Muscle of arm (tissue), 14 donors: ENCODE measurements at places on chromosomes 13 and 19.

GRCh38 chr13:50425772-50426171 is 410.5 kb downstream of the KCNRG start:
- DNase-seq, result no peak

GRCh38 chr13:48094404-48094780 is 512 bp downstream of the MED4 start:
- DNase-seq, result peak; percentile 22

DNA sequence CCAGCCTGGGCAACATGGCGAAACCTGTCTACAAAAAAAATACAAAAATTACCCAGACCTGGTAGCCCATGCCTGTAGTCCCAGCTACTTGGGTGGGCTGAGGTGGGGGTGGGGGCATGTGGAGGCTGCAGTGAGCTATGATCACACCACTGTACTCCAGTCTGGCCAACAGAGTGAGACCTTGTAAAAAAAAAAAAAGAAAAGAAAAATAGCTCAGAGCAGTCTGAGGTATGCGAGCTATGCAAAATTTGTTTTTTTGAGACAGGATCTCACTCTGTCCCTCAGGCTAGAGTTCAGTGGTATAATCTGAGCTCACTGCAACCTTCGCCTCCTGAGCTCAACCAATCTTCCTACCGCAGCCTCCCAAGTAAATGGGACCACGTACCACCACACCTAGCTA is 7.1 kb upstream of the TOMM40 start:
- DNase-seq, result no peak

- no peak for DNase-seq
Observed at GRCh38 chr13:51823359-51823758, 19.4 kb upstream of the DHRS12 start.

GRCh38 chr19:18993115-18993514 is 40.2 kb downstream of the SUGP2 start:
- DNase-seq, result no peak

DNA sequence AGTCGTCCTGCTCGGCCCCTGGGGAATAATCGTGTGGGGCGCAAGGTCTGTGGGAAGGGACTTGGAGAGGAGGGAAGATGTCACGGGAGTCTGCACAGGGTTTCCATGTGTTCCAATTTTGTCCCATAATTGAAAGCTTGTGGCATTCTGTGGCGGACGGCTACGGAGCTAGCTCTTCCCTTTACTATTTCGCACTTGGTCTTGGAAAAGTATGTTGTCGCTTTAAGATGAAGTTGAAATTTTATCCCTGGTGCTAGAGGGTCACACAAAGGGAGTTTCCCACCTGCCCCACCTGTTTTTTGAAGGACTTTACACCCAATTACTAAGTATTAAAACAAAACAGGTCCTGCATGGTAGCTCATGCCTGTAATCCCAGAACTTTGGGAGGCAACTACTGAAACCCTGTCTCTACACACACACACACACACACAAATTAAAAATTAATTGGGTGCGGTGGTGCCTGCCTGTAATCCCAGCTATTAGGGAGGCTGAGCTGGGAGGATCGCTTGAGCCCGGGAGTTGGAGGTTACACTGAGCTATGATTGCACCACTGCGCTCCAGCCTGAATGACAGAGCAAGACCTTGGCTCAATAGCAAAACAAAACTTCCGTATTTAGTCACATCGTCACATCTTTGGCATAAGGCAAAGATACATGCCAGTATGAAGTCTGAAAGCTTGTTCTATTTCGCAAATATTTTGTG is 967 bp upstream of the TPT1 start:
- DNase-seq, result peak; percentile 31

- no peak for DNase-seq
Observed at GRCh38 chr13:40116008-40116407, 460.5 kb downstream of the COG6 start.

GRCh38 chr19:18491995-18492953 is 29.6 kb downstream of the ELL start:
- no peak for DNase-seq

DNA sequence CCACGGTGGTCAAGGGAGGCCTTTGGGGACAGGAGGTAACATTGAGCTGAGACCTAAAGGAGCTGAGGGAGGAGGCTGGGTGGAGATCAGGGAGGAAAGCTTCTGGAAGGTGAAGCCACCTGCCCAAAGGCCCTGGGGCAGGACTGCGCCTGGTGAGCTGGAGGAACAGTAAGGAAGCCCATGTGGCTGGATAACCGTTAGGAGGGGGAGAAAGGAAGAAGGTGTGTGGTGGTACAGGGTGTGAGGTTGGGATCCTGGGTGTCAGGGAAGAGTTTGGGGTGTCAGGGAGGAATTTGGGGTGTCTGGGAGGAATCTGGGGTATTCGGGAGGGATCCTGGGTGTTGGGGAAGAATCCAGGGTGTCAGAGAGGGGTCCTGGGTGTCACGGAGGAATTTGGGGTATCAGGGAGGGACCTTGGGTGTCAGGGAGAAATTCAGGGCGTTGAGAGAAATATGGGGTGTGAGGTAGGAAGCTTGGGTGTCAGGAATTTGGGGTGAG is 695 bp downstream of the TICAM1 start:
- no peak for DNase-seq

GRCh38 chr19:4115818-4116385 is 8.0 kb downstream of the MAP2K2 start:
- no peak for DNase-seq

DNA sequence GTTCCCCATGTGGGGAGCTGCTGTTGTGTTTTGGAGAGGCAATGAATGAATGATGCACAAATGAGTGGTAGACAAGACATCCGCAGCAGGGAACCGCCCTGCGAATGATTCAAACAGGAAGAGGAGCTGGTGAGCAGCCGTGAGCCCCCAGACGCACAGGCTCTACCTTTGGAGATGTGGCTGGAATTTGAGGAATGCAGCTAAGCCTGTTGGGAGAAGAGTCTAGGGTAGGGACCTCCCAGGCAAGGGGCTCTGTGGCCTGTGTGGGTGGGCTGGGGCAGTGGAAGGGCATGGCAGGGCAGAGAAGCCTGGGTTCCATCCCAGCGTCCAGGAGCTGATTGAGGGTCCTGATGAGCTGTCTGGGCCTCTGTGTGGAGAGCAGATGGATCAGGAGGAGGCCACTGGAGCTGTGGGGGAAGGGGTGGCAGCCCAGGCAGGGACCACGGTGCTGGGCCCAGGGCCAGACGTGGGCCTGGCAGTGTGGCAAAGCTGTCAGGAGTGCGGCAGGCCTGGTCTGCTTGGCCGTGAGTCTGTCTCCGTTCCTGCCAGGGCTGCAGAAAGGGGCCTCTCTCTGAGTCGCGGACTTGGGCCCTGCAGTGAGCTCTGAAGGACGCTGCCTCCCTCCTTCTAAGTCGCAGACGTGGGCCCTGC is 41.8 kb upstream of the DCUN1D2 start:
- DNase-seq, result no peak

DNA sequence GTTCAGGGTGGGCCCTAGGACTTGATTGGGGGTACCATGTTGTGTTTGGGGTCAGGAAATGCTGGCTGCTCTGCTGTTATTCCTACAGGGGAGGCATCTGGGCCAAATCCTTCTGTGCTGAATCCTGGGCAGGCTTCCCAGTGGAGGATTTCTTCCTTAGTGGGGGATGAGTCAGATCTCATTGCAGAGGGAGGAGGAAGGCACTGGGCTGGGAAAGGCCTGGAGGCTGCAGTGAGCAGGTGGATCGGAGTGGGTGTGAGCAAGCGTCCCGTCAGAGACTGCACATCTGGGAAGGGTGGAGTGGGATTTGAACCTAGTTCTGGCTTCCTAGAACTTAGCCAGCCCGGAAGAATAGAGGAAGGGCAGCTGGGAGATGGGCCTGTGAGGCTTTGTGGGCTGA is 11.5 kb downstream of the CCDC124 start:
- no peak for DNase-seq

DNA sequence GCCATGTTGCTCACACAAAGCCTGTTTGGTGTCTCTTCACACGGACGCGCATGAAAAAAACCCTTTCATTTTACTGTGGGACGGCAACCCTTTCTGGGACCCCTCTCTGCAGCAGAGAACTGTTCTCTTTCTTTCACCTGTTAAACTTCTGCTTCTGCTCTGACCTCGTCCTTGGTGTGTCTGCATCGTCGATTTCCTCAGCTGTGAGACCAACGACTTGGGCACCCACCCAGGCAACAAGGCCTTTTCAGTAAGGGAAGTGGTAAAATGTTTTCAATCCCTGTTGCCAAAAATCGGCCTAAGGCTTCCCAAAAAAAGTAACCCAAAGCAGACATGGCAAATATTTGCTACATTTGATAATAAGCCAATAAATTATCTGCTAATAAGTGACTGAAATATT is 515.3 kb downstream of the IRS2 start:
- peak; percentile 1 for DNase-seq

DNA sequence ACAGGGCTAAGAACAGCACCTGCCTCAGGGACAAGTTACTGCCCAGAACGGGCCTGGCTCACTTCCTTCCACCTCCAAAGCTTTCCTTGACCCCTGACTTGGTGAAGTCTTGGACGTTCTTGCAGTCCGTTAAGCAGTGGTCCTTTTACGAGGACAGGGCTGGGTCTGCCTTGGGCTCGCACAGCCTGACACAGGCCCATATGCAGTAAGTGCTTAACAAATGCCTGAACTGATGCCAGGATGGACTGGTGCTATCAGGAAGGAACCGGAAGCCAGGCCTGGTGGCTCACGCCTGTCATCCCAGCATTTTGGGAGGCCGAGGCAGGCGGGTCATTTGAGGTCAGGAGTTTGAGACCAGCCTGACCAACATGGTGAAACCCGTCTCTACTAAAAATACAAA is 1.8 kb upstream of the PLK5 start:
- no peak for DNase-seq

GRCh38 chr19:31613683-31614219 is 264.5 kb upstream of the TSHZ3 start:
- DNase-seq, result peak; percentile 5

GRCh38 chr13:33466262-33466661 is 180.7 kb upstream of the STARD13 start:
- no peak for DNase-seq

DNA sequence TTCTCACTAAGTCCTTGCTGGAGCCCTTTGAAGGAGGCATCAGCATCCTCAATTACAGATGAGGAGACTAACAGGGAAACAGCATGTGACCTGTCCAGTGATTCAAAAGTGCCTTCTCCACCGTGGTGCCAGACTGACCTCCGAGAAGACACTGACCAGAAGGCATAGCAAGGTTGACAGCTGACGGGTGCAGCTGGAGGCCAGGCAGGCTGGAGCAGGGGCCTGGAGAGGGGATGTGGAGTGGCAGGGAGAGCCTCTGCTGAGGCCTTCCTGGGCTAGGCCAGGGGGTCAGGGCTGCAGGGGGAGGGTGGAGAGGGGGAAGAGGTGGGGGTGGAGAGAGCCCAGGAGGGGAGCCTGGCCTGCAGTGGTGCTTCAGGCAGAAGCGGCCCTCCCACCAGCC is 66.3 kb downstream of the KCTD15 start:
- no peak for DNase-seq

GRCh38 chr13:79427883-79428282 is 21.8 kb upstream of the RBM26 start:
- DNase-seq, result no peak

DNA sequence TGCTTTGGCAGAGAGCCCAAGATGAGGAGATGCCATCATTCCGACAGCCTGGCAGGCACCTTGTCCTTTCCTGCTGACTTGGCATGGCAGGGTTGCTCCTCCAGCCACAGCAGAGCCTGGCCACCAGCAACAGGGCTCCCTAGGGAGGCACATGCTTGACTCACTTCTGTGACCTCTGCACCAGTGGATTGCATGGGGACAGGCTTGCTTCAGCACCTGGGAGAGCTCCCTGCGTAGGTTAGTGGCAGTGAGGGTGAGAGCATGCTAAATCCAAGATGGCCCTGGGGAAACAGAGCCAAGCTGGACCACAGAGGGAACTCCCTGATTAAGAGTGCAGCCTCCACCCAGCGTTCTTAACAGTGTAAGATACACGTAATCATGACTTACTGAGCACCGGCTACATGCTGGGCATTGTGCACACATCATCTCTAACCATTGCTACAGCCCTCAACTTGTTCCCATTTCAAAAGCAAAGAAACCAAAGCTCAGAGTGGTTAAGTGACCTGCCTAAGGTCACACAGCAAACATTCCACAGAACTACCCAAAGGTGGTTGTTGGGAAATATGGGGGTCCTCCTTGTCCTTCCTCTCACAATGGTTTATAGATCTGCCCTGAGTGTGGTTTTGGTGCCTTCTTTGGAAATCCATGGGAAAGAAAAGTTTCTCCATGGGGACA is 116.6 kb upstream of the UQCRFS1 start:
- peak; percentile 26 for DNase-seq

DNA sequence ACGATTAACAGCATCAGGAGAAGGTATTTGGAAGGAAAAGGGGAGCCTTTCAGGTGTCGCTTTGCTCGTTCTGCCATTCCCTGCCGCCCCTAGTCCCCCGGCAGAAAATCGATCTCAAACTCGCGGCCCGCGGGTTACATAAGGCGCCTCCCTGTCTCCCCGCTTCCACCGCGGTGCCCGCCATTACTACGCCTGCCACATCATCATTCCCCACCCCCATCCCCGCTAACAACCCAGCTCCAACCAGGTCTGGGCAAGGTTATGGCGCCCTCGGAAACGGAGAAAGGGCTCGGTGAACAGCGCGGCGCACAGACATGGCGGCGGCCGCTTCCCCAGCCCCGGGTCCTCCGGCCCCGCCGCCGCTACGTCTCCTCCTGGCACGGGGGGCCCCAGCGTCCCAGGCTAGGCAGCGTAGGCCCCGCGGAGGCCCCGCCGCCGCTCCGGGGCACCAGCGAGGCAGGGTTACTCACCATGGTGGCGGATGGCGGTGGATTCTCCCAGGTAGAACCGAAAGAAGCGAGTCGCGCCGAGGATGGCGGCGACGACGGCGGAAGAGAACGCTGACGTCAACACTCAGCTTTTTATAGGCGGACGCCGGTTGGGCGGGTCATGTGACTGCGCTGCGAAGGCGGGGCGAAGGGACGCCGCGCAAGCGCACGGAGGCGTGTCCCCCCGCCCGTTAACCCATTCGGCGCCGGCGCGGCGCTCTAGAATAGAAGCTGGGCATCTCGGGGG is at the start of gene EEF2:
Gene EEF2, minus strand, starts transcription at position 556 of the 735 bp plus-strand sequence. Its CDS starts 83 bp downstream, at position 473.
- DNase-seq, result peak; percentile 96

GRCh38 chr19:29117926-29118325 is 95.0 kb downstream of the UQCRFS1 start:
- DNase-seq, result no peak

DNA sequence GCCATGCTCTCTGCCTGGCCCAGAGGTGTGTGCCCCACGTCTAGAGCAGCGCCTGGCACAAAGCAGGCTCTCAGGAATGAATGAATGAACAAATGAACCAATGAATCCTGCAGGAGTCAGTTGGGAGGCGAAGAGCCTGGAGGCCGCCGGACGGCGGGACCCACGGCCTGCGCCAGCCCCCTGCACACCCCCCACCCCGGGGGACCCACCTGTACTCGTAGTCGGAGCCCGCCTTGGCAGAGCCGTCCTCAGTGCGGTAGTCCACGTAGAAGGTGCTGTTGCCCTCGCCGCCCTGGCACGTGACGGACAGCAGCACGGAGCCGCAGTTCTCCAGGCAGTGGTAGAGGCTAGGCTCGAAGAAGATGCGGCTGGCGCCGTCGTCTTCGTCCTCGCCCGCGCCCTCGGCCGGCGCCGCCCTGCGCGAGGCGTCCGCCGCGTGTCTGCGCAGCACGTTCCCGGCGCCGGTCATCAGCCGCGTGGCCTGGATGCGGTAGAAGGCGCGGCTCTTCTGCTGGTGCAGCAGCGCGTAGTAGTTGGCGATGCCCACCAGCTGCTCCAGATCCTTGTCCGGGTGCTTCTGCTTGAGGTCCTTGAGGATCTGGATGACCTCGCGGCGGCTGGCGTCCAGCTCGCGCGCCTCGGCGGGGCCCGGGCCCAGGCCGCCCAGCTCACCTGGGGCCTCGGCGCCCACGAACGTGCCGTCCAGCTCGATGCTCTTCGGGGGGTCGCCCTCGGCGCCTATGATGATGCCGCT is 14.8 kb downstream of the SLC8A2 start:
- no peak for DNase-seq
